ENCODE measurements at places on chromosomes 6 and 20.
A peak's percentile ranks its signal among the peaks of the same experiment; 100 is the strongest.

DNA sequence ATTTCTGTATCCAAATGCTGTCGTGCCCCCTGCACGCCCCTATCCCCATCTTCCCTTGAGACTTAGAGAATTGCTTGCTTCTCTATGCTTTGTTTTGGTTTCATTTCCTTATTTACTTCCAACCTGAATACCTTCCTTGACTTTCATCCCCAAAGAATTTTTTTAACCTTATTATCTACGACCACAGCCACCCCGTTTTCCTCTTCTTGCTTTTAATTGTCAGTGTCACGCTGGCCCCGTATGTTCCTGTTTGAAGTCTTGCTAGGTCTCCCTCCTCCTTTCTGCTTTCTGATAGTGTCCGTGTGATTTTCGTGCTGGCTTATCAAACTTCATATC lies 40.1 kb downstream of the RNF217 start:
- DNase-seq: no peak

GRCh38 chr6:44898296-44898930 lies 429.7 kb upstream of the RUNX2 start:
- DNase-seq: no peak

- no peak for DNase-seq
Observed at GRCh38 chr6:13586603-13587542, 12.5 kb downstream of the SIRT5 start.

GRCh38 chr6:163710532-163711470 lies 296.3 kb downstream of the QKI start:
- DNase-seq: peak; percentile 9

GRCh38 chr6:19391926-19392325 lies 445.2 kb upstream of the ID4 start:
- DNase-seq: no peak

DNA sequence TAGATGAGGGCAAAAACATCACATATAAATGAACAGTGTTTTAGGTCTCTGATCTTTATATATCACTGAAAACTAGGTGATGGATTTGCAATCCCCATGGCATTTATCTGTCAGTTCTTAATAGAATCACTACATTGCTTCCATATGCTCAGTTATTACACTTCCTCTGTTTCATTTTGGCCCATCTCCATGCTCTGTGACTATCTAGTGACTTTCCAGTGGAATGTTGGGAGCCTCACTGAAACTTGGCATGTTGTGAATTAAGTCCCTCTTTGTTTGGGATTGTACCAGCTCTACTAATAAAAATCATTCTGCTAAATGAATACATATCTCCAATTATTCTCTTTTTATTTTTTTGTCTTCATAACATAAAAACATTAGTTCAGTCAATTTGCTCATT lies 226.1 kb upstream of the CEP162 start:
- DNase-seq: no peak

DNA sequence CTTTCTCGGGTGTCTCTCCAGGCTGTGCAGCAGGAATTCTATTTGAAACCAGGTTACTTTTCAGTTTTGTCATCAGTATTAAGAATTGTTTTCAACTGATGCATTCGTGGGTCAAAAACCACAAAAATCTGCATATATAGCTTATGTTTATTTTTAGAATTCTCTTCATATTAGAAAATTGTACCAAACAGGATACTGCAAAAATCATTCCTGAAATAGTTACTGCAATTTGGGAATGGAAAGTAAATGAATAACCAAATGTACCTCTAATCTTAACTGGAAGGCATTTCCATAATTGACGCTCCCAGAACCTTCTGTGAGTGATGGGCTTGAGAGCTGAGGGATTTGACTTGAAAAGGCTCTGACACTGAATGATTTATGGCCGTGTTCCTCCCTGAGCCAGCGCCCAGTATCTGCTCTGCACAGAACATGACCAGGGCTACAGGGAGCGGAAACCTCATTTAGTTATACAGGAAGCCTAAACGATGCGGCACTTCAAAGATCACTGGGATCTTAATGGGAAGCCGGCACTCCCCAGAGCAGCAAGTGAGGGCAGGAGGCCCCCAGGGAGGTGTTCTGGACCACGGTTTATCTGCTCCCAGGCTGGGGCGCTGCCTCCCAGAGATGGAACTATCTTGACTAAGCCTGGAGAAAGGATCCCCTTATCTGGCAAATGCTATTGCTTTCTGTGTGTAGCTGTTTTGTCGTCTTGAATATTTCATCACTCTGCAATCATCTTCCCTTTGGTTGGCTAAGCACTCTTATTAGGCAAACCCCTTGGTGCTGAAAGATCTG lies 446.0 kb downstream of the QKI start:
- no peak for DNase-seq

- DNase-seq: no peak
Observed at GRCh38 chr6:160462116-160462515, 113.9 kb downstream of the SLC22A3 start.

DNA sequence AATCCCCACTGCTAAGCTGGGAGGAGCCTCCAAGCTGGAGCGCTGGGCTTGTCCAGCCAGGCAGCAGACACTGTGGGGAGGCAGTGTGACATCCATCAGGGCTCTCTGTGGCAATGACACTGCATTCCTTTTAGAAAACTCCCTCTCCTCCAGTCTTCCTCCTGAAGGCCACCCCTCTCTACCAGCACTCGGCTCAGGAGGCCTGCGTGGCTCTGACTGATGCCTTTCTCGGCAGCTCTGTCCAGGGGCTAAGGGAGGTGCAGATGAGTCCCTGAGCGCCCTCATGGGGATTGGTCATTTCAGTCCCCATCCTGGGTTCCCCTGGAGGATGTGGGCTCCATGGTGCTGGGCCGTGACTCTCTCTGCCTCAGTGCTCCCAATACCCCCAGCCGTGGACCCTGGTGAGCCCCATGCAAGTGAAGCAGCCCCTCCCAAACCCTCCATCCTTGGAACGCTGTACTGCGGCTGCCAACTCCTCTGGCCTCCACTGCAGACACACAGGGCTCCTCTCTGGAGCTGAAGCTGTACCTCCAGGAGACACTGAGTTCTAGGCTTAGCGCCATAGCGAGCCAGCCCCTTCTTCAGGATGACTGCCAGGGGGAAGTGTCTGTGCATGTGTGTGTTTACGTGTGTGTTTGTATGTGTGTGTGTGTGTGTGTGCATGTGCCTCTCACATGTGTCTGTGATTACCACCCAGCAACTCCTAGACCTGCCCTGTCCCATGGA lies 209.6 kb downstream of the ERMARD start:
- no peak for DNase-seq

- peak; percentile 66 for DNase-seq
Observed at GRCh38 chr6:14046476-14047068, 71.0 kb upstream of the CD83 start.

- DNase-seq: no peak
Observed at GRCh38 chr20:47273591-47274235, 82.8 kb downstream of the ZMYND8 start.
